Stimulated activated CD4-positive, alpha-beta T cell treated with anti-CD3 and anti-CD28 coated beads, Interleukin-4, amount 100 ng/mL, for 1 hour (primary cell): ENCODE measurements at places on chromosomes 16 and 17.

DNA sequence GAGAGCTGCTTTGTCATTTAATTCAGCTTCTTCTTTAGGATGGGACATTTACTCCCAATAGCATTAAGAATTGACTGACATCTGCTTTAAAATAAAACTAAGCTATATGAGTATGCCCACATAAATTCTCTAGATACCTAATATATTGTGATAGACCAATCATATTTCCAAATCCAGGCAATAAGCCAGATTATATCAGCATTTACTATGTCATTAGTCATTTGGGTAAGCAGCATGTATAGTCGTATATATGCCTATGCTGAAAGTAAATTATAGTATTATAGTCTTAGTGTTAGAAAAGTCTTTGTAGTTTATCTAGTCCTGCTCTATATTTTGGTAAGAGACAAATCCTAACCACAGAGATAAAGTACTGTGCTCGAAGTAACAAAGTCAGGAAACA, 958.1 kb downstream of the KCNJ2 start:
- no peak for DNase-seq

GRCh38 chr17:67411397-67411796, 34.3 kb downstream of the PITPNC1 start:
- DNase-seq, result no peak

- DNase-seq, result no peak
Observed at GRCh38 chr16:68399456-68399855, 48.9 kb downstream of the SMPD3 start.

GRCh38 chr17:40450175-40450574, 6.9 kb downstream of the IGFBP4 start:
- peak; percentile 40 for DNase-seq

DNA sequence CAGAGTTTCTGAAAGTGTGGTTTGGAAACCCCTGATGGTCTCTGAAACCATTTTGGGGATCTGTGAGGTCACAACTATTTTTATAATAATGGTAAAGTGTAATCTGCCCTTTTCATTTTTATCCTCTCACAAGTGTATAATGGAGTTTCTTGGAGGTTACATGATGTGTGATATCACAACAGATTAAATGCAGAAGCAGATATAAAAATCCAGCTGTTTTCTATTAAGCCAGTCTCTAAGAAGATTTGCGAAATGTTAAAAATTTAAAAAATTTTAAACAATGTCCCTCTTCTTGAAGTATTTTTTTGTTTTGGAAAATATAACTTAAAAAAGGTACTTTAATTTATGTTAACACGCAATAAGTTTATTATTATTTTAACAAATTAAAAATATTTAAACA, 48.7 kb downstream of the RPGRIP1L start:
- no peak for DNase-seq

- DNase-seq, result no peak
Observed at GRCh38 chr16:80065541-80065940, 465.0 kb upstream of the MAF start.

GRCh38 chr17:77926981-77927380, 31.5 kb upstream of the TNRC6C start:
- no peak for DNase-seq
